AG04449 (cell line): ENCODE measurements at places on chromosomes 16 and 17.

GRCh38 chr16:88348377-88349152 lies 34.2 kb upstream of the ZNF469 start:
- DNase-seq, result no peak

DNA sequence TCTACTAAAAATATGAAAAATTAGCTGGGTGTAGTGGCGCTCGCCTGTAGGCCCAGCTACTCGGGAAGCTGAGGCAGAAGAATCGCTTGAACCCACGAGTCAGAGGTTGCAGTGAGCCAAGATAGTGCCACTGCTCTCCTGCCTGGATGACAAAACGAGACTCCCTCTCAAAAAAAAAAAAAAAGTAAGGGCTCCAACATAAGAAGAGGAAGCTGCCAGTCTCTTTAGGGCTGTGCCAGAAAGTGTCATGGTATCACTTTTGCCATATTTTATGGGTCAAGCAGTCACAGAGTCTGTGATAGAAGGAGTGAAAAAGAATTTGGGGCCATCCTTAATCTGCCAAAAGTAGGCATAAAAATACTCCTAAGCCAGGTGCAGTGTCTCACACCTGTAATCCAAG lies 1.4 kb upstream of the PIPOX start:
- DNase-seq, result no peak

DNA sequence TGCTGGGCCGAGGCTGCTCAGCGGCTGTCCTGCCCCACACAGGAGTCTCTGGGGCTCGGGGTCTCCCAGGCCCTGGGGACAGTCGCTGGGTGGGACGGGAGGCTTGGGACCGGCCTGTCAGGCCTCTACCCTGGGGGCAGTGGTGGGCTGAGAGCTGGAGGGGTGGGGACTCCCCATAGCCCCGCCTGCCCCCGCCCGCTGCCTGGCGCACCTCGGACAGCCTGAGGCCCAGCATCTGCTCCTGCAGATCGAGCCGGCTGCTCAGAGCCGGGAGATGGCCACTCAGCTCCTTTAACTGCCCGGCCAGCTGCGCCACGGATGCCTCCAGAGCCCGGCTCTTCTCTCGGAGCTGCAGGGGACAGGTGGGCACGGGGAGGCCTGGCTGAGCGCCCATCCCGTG lies 6.7 kb downstream of the PERCC1 start:
- DNase-seq, result no peak

DNA sequence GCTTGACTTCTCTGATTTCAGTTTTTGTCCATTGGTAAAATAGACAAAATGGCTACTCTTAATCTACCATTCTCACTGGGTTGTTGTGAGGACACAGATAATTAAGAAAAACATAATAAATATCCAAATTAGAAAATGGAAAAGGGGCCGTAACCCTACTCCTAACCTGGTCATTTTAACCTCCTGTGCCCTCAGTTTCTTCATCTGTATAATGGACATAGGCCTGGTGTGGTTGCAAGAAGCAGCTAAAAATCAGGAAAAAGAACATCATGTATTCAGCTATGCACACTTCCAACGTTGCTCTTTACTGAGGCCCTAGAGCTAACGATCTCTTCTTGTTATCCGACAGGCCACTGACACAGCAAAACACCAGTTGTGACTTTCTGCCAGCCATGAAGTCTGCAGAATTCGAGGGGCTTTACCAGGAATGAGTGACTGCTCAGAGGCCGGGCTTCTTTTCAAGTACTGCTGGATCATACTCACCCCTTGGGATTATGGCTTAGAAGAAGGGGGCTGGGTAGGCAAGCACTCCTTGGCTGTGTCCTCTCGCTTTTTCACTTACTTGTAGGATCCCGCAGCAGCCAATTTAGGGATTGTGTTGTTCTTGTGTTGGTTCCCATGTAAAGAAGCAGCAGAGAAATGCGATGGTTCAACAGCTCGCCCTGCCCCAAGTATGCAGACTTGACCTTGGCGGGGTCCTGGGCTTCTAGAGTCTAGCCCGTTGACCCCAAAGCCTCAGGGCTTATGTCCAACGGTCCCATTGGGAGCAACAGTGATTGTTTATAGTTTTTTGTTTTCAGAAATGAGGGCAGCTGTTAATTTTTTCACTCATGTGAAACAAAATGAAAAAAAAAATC lies 20.9 kb downstream of the LDAF1 start:
- DNase-seq, result no peak

GRCh38 chr17:64278614-64279013 lies 15.6 kb upstream of the TEX2 start:
- DNase-seq, result no peak
